ENCODE measurements at places on chromosomes 12 and 14. TPM values are rescaled to one million over a fixed set of nuclear protein-coding genes. Genes with fewer than 3 reads are reported as not detected.

Gene SYCP3
- 0.29 TPM for total RNA-seq

Gene ETFBKMT
- total RNA-seq, result 1.9 TPM

Gene PTPRR
- total RNA-seq, result not detected

Gene ENDOU
- total RNA-seq, result not detected

Gene MYL2
- not detected for total RNA-seq

Gene CLEC2A
- total RNA-seq, result not detected
